ENCODE measurements at places on chromosomes 2 and 18.

DNA sequence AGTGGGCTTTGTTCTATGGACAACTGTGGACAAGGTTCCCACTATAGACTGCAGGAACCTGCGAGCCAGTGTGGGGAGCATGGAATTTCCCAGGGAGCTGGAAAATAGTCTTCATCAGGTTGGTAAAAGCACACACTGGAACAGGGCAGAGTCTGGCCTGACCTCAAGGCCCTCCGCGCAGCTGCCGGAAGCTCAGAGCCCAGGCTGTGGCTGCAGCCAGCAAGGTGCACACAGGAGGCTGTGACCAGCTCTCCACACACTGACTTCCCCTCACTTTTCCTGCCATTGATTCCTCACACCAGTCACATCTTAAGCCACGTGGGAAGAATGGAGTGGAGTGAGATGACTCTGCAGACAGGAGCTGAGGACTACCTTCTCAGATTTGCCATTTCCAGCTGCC lies 19.1 kb downstream of the MAL start:
- DNase-seq, result no peak

GRCh38 chr18:79664525-79665125 lies 15.0 kb upstream of the CTDP1 start:
- no peak for DNase-seq

DNA sequence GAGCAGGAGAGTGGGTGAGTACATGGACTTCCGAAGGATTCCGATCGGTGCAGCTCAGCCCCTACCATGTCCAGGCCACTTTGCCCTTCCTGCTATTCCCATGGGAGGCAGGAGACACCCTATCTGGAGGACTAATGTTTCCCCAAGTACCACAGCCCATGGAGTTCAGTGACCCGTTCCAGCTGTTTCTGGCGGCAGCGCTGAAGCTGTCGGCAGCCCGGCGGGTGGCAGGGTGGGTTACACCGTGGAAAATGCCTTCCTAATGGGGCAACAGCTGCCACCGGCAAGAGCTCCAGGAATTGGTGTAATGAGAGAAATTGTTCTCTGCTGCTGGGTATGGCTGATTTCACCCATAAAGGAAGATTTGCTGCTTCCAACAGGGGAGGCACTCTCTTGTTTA lies 98.3 kb downstream of the MYCN start:
- DNase-seq, result no peak

GRCh38 chr2:46776687-46777327 lies 138.8 kb downstream of the MCFD2 start:
- peak; percentile 65 for DNase-seq

- no peak for DNase-seq
Measured at GRCh38 chr2:240785424-240786335, 34.3 kb downstream of the KIF1A start.

DNA sequence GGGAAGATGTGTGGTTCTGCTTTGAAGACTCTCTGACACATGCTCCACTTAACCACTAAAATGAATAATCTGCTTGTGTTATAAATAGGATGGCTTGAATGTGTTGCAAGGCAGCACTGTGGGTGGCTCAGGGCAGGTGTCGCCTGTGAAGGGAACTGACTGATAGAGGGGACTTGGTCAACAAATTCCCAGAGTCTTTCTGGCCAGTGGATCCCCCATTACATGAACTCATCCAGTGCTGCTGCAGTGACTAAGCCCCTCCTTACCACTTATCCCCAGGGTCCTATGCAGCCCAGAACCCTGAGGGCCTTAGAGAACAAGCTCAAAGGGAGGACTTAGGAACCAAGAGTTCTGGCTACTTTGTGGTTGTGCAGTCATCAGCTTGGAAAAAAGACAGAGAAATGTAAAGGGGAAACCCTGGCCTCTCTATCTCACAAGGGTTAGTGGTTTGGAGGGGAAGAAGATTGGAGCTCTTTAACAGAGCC lies 226.2 kb upstream of the TNP1 start:
- DNase-seq, result peak; percentile 35

DNA sequence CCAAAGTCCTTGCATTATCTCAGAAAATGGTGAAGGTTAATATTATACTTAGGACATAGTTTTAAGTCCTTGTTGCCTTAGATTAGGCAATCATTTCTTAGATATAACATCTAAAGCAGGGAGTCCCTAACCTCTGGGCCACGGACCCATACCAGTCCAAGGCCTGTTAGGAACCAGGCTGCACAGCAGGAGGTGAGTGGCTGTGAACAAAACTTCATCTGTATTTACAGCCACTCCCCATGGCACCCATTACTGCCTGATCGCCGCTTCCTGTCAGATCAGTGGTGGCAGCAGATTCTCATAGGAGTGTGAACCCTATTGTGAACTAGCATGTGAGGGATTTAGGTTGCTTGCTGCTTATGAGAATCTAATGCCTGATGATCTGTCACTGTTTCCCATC lies 86.5 kb upstream of the MYO3B start:
- DNase-seq, result no peak

DNA sequence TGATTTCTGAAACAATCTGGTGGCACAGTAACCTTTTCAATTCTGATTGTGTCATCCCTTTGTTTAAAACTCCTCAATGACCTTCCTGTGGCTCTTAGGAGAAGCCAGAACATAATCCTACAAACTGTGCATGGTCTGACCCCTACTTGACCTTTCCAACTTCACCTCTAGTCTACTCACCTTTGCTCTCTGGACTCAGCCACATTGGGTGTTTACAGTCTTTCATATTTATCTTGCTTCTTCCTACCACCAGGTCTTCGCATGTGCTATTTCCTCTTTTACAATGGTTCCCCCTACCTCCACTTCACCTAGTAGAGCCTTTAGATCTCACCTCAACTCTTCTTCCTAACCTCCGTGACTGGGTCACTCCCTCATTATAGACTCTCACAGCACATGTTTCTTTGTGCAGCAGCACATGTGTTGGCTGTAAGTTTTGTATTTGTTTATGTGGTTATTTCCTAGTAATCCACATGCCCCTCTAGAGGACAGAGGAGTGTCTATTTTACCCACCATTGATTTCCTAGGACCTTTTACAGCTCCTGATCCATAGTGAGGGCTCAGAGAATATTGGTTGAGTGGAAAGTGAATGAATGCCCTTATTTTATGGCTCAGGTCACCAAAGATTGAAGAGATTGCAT lies 320.8 kb upstream of the MEIS1 start:
- no peak for DNase-seq

- DNase-seq, result no peak
Measured at GRCh38 chr2:34188464-34189303, 589.6 kb upstream of the FAM98A start.

DNA sequence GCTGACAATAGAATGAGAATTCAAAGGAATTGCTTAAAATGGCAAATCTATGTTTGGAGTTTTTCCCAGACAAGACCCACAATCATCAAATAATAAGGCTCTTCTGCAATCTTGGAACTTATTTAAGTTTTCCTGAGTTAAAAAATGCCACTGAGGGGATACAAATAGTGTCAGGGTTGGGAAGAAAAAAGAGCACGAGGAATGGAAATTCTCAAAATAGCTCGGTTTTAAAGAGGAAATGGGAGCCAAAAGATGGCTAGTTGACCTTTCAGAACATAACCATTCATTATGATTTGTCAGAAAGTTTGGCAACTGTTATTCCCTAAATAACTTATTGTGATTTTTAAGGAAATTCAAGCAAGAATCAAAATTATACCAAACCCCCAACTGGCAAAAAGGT lies 127.7 kb downstream of the RAPGEF4 start:
- DNase-seq, result no peak

- DNase-seq, result no peak
Measured at GRCh38 chr18:59428018-59428417, 69.0 kb upstream of the LMAN1 start.

- DNase-seq, result no peak
Measured at GRCh38 chr2:46765045-46765444, 150.6 kb downstream of the MCFD2 start.

DNA sequence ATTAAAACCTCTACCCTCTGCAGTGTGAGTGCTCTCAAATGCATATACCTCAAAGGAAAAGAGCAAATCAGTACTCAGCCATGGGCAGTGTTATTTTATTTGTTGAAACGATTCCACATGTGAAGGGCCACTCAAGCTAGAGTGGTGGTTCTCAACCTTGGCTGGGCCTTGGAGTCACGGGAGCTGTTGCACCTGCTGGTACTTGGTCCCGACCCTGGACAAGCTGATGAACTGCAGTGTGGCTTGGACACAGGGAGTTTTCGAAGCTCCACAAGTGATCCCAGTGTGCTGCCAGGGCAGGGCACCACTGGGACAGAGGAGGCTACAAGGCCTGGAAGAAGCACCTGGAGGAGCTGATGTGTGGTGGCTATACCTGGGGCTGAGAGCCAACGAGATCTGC lies 19.7 kb downstream of the GNLY start:
- no peak for DNase-seq

DNA sequence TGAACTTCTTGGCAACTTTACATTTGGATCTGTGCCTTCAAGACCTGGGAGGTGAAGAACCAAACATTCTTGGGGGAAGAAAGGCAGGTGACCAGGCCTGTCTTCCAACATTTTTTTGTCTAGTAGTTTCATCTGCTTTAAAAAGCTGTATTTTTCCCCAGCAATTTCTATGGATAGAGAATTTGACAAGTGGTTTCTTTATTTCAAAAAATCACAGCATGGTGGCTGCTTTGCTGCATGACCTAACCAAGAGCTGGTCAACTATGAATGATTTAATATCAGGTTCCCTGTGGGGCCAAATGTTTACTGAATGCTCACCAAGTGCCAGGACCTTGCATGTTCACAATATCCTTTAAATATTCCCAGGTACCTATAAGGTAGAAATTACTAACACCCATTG lies 19.1 kb downstream of the LRP2 start:
- no peak for DNase-seq
